ENCODE measurements at places on chromosomes 2 and 18. TPM values are rescaled to one million over a fixed set of nuclear protein-coding genes. Genes with fewer than 3 reads are reported as not detected.

- no peak overlapping the region for H3K4me3 ChIP-seq
- H3K36me3 ChIP-seq, result no peaks in the 10 kb centered on the region
- no peak for DNase-seq
- H3K27me3 ChIP-seq, result no peaks in the 10 kb centered on the region
- H3K4me1 ChIP-seq, result peaks cover 27% of the 10 kb centered on the region
Measured at GRCh38 chr2:157792335-157793052, 83.6 kb downstream of the ACVR1 start.

DNA sequence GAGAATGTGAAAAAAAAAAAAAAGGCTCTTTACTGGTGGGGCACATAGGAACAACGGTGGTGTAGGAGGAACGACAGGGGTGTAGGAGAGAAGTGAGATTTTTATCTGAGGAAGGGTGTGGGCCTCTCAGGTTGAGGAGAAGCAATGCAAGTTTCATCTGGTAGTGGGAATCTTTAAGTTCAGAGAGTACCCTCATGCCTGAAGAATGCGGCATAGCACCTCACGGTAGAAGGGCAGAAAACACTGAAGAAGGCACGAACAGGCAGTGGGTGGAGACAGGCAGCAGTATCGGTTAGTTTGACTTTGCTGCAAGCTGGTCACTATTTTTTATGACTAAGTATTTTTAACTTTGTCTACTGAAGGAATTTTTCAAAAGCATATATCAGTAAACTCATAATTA is 52.2 kb upstream of the TSPYL6 start:
- no peaks in the 10 kb centered on the region for H3K36me3 ChIP-seq
- H3K4me3 ChIP-seq, result no peak overlapping the region
- H3K4me1 ChIP-seq, result no peaks in the 10 kb centered on the region

- H3K36me3 ChIP-seq, result no peaks in the 10 kb centered on the region
- H3K4me3 ChIP-seq, result no peak overlapping the region
- no peaks in the 10 kb centered on the region for H3K27me3 ChIP-seq
- no peak for DNase-seq
Measured at GRCh38 chr18:22550366-22550765, 132.7 kb upstream of the CTAGE1 start.

DNA sequence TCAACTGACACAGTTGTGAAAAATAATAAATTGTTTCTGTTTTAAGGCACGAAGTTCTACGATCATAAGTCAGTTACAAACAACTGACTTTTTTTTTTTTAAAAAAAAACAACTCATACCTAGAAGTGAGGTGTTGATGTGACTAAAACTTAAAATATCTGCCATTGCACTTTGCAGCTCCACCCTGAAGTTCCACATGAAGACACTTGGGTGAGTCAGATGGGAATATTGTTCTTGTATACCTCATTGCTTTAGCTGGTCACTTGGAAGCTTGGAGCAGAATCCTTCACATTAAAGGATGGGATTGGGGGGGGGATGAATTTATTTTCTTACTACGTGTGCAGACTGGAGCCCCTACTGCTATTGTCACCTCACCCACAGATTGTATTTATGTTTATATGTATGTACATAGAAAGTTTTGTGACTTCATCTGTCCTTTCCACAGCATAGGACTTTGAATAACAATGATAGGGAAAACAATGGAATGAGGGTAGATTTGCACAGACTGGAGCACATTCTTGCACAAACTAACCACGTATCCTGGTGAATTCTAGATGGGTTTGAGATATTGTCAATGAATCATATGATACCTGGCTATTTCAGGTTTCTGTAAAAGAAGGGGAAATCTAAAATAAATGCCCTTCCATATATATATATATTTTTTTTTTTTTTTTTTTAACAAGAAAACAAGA is 57.9 kb upstream of the ARHGAP15 start:
- no peak overlapping the region for H3K4me3 ChIP-seq
- H3K4me1 ChIP-seq, result no peaks in the 10 kb centered on the region
- H3K27ac ChIP-seq, result no peak overlapping the region
- H3K36me3 ChIP-seq, result no peaks in the 10 kb centered on the region
- no peaks in the 10 kb centered on the region for H3K27me3 ChIP-seq

GRCh38 chr2:239420082-239420481 is 19.3 kb upstream of the HDAC4 start:
- H3K36me3 ChIP-seq, result no peaks in the 10 kb centered on the region
- H3K27me3 ChIP-seq, result no peaks in the 10 kb centered on the region
- no peak overlapping the region for H3K27ac ChIP-seq
- H3K4me1 ChIP-seq, result no peaks in the 10 kb centered on the region
- no peak for DNase-seq

DNA sequence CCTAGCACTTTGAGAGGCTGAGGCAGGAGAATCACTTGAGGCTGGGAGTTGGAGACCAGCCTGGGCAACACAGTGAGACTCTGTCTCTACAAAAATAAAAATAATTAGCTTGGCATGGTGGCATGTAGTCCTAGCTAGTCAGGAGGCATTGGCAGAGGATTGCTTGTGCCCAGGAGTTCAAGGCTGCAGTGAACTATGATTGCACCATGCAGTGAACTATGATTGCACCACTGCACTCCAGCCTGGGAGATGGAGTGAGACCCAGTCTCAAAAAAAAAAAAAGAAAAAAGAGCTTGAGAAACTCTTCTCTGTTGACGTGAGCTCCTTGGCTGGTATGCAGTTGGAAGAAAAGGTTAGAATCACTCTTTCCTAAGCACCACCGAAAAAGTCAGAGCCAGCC is 125.1 kb upstream of the TNP1 start:
- no peak for DNase-seq
- H3K27me3 ChIP-seq, result peaks cover 5% of the 10 kb centered on the region
- H3K27ac ChIP-seq, result no peak overlapping the region
- H3K4me1 ChIP-seq, result no peaks in the 10 kb centered on the region
- H3K36me3 ChIP-seq, result no peaks in the 10 kb centered on the region

DNA sequence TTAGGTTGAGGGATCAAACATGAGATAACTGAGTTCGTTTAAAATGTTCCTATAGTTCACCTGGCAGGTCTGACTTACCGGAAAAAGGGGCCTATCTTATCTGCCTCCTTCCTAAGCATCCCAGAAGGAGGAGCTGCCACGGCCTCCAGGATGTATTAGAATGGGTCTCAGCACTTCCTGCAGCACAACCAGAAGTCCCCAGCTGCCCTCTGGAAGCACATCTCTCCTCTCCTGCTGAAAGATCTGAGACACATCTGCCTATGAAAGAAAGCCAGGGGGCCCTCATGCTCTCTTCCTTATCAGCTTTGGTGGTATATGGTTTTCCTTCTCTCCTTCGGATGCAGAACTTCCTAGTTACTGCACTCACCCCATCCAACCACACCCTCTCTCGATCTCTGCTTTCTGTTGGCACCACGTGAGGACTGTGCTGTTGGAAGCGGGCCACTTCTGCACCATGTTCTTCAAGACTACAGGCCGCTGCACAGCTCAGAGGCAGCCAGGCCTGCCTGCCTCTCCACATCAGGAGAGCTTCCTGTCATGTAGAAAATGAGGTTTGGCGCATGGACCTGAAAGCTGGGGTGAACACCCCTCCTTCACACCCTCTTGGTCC is 6.5 kb downstream of the IGFBP5 start:
- no peak for DNase-seq
- no peak overlapping the region for H3K4me3 ChIP-seq
- no peaks in the 10 kb centered on the region for H3K36me3 ChIP-seq
- no peak overlapping the region for H3K27ac ChIP-seq
- H3K4me1 ChIP-seq, result peaks cover 39% of the 10 kb centered on the region

The POTEJ gene
- not detected for total RNA-seq

DNA sequence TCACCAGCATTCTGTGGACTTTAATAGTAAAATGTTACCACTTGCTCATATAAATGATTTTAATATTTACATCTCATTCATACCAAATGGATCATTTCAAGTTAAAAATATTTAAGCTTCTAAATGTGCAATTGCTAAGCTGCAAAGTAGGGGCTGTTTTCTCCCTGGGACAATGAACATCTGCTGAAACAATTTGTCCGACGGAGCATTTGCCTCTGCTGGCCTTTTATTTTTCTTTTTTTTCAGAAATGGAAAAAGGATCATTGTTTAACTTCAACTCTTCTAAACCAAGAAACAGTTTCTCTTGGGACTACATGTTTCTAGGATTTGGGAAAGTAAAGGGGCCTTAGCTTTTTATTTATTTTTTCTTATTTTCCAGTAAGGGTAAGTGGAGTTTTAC is 43.8 kb upstream of the ITPRID2 start:
- no peaks in the 10 kb centered on the region for H3K36me3 ChIP-seq
- no peak overlapping the region for H3K27ac ChIP-seq
- DNase-seq, result no peak
- no peak overlapping the region for H3K4me3 ChIP-seq
- H3K27me3 ChIP-seq, result no peaks in the 10 kb centered on the region
- H3K4me1 ChIP-seq, result no peaks in the 10 kb centered on the region

GRCh38 chr2:66137606-66138130 is 297.3 kb upstream of the MEIS1 start:
- H3K27me3 ChIP-seq, result no peaks in the 10 kb centered on the region
- no peak for DNase-seq
- no peaks in the 10 kb centered on the region for H3K4me1 ChIP-seq
- H3K4me3 ChIP-seq, result no peak overlapping the region
- H3K27ac ChIP-seq, result no peak overlapping the region
